ENCODE measurements at places on chromosomes 12 and 14. TPM values are rescaled to one million over a fixed set of nuclear protein-coding genes. Genes with fewer than 3 reads are reported as not detected.

The ADAM20 gene
- 2.4 TPM for total RNA-seq

The DCN gene
- total RNA-seq, result 96.5 TPM

The POTEG gene
- total RNA-seq, result not detected

The OR6C4 gene
- total RNA-seq, result not detected

The B4GALNT3 gene
- total RNA-seq, result 0.23 TPM

The BBOF1 gene
- 6.9 TPM for total RNA-seq

The AICDA gene
- total RNA-seq, result not detected

The EPYC gene
- not detected for total RNA-seq

The CEBPE gene
- not detected for total RNA-seq

The TMEM121 gene
- total RNA-seq, result 6.7 TPM

The LUM gene
- total RNA-seq, result 282 TPM

The MIP gene
- total RNA-seq, result not detected

The AREL1 gene
- 41.5 TPM for total RNA-seq

The RIMKLB gene
- 30.6 TPM for total RNA-seq

The PPP4R4 gene
- total RNA-seq, result 1.4 TPM

The TAS2R7 gene
- total RNA-seq, result not detected

The PPP1R1A gene
- not detected for total RNA-seq

The KRT73 gene
- not detected for total RNA-seq

The TMEM233 gene
- not detected for total RNA-seq

The OR6C6 gene
- total RNA-seq, result not detected

The MMP19 gene
- 7.4 TPM for total RNA-seq

The PRICKLE1 gene
- total RNA-seq, result 13.7 TPM

The FSCB gene
- 0.14 TPM for total RNA-seq

The GZMH gene
- total RNA-seq, result not detected

The KLRC3 gene
- total RNA-seq, result not detected

The ENDOU gene
- 0.14 TPM for total RNA-seq

The EFS gene
- total RNA-seq, result 1.8 TPM

The LALBA gene
- total RNA-seq, result not detected
